ENCODE measurements at places on chromosomes 4 and X.

DNA sequence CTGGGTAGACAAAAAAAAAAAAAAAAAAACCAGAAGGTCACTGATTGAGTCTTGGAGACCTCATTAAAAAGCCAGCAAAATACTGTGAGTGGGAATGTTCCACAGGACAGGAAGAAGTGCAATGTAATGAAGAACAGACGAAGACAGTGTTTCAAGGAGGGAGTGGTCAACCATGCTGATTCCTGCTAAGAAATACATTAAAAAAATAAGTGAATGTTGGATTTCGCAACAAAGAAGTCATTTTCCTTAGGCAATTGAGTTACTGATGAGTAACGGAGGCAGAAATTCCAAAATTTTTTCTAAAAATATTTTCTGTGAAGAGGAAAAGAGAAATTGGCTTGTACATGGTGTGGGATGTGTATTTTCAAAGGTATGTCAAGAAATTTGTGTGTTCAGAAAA is 94.3 kb upstream of the FAM47B start:
- DNase-seq = no peak

DNA sequence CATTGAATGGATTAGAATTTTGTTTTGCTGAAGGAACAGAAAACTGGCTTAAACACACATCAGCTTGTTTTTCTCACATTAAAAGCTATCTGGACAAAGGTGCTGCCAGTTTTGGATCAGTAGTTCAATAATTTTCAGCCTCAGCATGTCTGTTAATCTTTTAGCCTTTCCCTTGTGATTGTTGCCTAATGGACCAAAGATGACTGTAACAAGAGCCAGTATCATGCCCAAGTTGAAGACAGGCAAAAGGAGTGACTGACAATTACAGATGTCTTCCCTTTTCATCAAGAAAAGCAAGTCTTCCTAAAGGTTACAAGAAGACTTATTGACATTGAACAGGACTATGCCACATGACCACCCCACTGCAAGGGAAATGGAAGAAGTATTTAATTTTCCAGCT is 419.7 kb downstream of the MAPK10 start:
- no peak for DNase-seq

GRCh38 chr4:11399461-11399971 is 29.2 kb downstream of the HS3ST1 start:
- no peak for DNase-seq

- no peak for DNase-seq
Observed at GRCh38 chr4:134867027-134867426, 665.4 kb upstream of the PABPC4L start.

DNA sequence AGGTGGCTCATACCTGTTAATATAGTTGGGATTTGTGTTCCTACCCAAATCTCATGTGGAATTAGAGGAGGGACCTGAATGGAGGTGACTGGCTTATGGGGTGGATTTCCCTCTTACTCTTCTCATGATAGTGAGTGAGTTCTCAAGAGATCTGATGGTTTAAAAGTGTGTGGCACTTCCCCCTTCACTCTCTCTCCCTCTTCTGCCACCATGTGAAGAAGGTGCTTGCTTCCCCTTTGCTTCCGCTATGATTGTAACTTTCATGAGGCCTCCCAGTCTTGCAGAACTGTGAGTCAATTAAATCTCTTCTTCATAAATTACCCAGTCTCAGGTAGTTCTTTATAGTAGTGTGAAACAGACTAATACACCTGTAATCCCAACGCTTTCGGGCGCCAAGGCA is 28.3 kb upstream of the WDR19 start:
- DNase-seq = no peak

DNA sequence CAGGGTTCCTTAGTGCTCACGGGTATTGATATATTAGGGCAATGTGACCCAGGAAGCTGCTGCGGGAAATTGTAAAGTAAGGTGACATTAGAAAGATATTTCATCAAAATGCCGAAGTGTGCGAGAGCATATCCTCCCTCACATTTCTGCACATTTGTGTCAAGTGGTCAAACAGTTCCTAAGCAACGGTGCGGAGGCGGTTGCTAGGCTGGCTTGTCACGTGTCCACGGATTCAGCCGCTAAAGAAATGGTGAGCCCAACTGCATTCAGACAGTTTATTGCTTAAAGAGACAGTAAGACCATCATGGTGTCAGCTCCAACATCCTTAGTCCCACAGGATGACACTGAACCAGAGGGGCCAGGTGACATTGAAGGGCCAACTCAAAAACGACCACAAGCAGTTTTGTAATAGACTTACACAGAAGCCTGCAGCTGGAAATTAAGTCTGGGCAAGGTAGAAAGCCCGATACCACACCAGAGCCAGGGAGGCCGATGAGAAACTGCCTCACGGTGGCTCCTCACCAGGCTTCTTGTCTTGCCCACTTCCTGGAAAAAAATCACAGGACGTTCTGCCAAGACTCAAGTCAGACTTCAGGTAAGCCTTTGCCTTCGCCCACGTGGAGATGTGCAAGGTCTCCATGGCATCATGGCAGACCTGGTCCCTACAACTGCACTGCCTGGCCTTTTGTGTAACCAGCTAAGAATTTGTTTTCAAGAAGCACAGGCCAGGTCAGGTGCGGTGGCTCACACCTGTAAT is 50.4 kb downstream of the USP11 start:
- no peak for DNase-seq

DNA sequence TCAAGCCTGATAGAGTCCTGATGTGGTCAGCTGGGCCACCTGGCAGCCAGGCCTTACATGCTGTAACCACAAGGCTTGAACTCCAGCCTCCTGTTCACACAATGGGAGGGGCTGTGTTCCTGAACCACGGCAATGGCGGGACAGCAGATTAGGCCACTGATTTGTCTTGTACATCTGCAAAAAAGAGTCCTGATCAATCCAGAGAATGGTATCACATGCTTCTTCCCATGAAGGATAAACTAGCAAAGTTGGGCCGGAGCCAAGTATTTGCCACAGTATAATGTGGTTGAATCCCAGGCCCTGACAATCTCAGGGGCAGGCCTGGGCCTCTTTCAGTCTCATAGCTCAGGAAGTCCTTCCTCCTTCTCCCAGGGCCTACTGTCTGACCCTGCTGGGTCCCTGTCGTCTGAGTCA is 2182.5 kb upstream of the AGA start:
- DNase-seq = no peak

- no peak for DNase-seq
Observed at GRCh38 chr4:141011901-141012315, 121.4 kb downstream of the RNF150 start.

- no peak for DNase-seq
Observed at GRCh38 chr4:1459081-1459721, 53.0 kb upstream of the NKX1-1 start.

GRCh38 chr4:3315566-3315965 is 22.7 kb downstream of the RGS12 start:
- DNase-seq = no peak

GRCh38 chrX:107576841-107577240 is 51.5 kb upstream of the PRPS1 start:
- no peak for DNase-seq

DNA sequence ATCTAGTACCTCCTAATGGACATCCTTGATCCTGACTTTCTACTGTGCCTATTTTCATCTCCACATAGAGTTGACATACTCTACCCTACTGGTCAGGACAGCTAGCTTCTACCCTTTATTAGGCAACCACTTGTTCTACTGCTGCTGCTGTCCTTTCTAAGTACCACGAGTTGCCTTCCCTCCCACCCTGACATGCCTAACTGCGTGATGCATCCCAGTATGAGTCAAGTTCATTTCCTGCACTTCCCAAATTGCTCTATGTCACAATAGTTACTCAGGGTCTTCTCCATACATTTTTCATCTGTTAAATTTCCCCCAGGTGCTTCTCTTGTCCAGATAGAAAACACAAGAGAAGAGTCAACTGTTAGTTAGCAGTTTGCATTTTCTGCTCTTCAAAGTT is 133.4 kb downstream of the TBC1D19 start:
- no peak for DNase-seq

DNA sequence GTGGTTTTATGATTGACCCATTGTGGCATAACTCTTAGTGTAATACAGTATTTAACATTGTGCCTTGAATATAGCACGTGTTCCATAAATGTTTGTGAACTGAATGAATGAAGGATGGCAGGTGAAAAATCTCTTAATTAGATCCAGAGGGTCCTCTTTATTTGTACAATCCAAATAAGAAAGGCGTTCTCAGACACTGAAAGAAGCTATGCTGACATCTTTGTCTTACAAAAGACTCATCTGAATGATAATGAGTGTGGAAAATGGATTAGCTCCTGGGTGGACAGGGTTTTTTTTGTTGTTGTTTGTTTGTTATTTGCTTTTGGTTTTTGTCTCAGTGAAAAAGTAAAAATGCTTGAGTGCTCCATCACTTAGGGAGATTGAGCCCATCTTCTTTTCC is 62.7 kb downstream of the NEUROG2 start:
- no peak for DNase-seq

DNA sequence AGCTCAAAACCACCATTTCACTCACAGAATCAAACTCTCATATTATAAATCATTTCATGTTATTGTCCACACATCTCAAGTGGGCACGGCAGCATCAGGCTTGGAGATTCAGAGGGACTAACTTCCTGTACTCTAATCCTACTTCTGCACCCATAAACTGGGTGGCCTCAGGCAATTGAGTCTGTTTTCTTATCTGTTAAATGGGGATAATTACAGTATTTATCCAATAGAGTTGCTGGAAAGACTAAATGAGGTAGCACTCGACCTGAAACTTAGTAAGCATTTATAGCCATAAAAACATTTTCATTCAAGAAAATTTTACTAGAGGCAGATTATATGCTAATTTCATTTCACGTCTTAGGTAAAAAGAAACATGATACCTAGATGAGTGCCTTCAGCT is 13.0 kb downstream of the TBC1D1 start:
- no peak for DNase-seq

GRCh38 chrX:148541584-148541940 is 41.1 kb downstream of the AFF2 start:
- DNase-seq = no peak

GRCh38 chr4:105351861-105352260 is 122.0 kb downstream of the PPA2 start:
- DNase-seq = no peak

- no peak for DNase-seq
Observed at GRCh38 chr4:112894480-112894879, 155.0 kb upstream of the ANK2 start.

GRCh38 chr4:15547392-15547791 is 77.7 kb downstream of the CC2D2A start:
- DNase-seq = peak; percentile 6

DNA sequence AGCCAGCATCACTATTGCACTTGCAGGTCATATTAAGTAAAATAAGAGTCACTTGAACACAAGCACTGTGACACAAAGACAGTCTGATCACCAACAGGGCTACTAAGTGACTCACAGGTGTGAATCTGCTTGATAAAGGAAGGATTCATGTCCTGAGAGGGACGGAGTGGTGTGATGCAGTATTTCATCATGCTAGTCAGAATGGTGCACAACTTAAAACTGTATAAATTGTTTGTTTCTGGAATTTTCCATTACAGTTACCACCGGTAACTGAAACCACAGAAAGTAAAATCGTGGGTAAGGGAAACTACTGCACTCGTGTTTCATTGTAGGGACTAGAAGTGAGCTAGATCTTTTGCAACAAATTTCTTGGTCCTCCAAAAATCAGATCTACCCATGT is 109.7 kb downstream of the ELOVL6 start:
- DNase-seq = no peak

DNA sequence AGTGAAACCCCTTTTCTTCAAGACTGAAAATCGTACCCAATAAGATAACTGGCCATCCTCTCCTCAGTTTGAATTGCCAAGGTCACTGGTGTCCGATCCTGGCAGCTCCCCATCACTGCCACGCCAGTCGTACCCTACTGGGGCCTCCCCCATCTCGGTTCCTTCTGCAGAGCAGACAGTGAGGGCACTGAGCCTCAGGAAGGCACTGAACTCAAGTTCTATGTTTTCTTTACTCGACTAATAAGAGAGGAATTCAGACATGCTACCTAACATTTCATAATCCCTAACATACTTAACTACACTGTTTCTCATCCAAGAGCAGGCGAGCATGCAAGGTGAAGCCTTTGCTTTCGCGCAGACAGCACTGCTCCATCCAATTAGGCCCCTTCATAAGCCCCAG is 23.4 kb downstream of the ZFYVE28 start:
- DNase-seq = no peak
